ENCODE measurements at places on chromosomes 3 and 15. TPM values are rescaled to one million over a fixed set of nuclear protein-coding genes. Genes with fewer than 3 reads are reported as not detected.

Gene BNC1
- 8.8 TPM for total RNA-seq

Gene GOLGA6L10
- 0.10 TPM for total RNA-seq

Gene UCN2
- 4.3 TPM for total RNA-seq

Gene ANKRD34C
- not detected for total RNA-seq

Gene SHF
- 4.4 TPM for total RNA-seq

Gene TFG
- total RNA-seq: 134 TPM

Gene TIMP4
- 0.10 TPM for total RNA-seq

Gene KNG1
- total RNA-seq: not detected

Data from RPMI7951 (cell line).